ENCODE measurements at places on chromosomes 2 and 18. TPM values are rescaled to one million over a fixed set of nuclear protein-coding genes. Genes with fewer than 3 reads are reported as not detected.

The CYS1 gene
- 33.8 TPM for total RNA-seq

The SERPINB7 gene
- total RNA-seq, result not detected

GRCh38 chr18:60311676-60312360 is 60.8 kb downstream of the MC4R start:
- DNase-seq, result no peak

- no peak for DNase-seq
Observed at GRCh38 chr2:175887776-175888175, 114.3 kb downstream of the LNPK start.

- DNase-seq, result no peak
Observed at GRCh38 chr2:64426183-64426952, 27.6 kb upstream of the LGALSL start.

GRCh38 chr2:105378276-105378840 is 20.5 kb downstream of the FHL2 start:
- DNase-seq, result no peak

GRCh38 chr18:48799724-48800315 is 150.9 kb downstream of the SMAD7 start:
- DNase-seq, result peak; percentile 17

DNA sequence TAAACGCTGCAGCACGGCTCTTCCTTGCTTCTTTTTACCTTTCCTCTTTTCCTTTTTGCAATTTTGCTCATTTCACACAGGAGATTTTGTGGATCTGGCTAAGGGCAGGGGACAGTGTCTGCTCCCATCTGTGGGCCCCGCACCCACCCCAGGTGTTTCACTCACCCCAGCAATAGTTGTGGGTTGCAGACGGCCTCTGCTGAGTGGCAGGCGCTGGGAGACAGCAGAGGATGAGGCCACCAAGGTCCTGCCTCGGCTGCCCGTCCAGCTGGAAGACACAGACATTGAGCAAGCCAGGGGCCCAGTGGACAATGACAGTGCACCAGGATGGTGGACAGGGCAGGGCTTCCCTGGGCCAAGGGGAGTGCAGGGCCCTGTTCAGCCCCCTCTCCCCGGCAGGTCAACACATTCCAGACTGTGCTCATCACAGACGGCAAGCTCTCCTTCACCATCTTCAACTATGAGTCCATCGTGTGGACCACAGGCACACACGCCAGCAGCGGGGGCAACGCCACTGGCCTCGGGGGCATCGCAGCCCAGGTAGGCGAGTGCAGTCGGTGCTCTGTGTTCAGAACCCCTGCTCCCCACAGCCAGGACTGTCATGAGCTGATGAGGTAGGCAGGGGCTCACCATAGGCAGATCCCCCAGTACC is 35.0 kb downstream of the SNED1 start:
- no peak for DNase-seq

GRCh38 chr2:37648331-37649011 is 23.0 kb downstream of the CDC42EP3 start:
- peak; percentile 43 for DNase-seq
